ENCODE measurements at places on chromosomes 6 and 20.

GRCh38 chr20:4434681-4435080 is 287.0 kb upstream of the PRND start:
- H3K4me1 ChIP-seq, result no peaks in the 10 kb centered on the region
- DNase-seq, result no peak
- no peak overlapping the region for H3K4me3 ChIP-seq
- H3K27me3 ChIP-seq, result peaks cover 13% of the 10 kb centered on the region
- H3K36me3 ChIP-seq, result no peaks in the 10 kb centered on the region

DNA sequence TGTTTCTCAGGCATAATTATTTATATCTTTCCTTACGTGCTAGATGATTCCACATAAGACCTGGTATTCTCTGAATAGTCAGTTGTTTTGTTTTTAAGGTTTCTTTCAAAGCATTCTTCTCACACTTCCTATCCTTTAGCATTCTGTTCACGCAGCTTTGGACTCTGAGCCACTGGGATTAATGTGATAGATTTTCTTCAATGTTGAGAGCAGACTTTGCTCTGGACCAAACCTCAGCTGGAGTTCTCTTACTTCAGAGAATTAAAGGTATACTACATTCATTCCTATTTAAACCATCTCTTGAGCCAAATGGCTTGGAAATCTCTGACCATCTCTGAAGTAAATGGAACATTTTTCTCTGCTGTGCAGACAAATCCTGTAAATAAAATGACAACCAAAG is 70.7 kb upstream of the TRAF3IP2 start:
- no peaks in the 10 kb centered on the region for H3K4me1 ChIP-seq
- H3K4me3 ChIP-seq, result no peak overlapping the region
- H3K36me3 ChIP-seq, result peaks cover 21% of the 10 kb centered on the region
- no peak for DNase-seq

DNA sequence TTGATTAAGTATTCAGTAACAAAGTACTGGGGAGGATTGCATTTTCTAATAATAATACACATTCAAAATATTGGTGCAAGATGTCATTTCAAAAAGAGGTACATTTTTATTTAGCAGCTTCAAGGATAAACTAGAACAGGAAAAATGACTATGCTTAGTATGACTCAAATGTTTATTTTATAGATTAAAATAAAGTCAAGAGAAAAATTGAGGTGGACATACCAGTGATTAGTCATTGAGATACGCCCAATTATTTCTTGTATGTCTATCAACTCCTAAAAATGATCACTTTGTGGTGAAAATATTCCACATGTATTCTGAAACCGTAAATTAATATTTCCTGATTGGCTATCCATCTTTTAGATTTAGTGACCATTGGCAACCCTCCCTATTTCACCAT is 96.7 kb downstream of the PHF3 start:
- no peak overlapping the region for H3K27ac ChIP-seq
- peaks cover 6% of the 10 kb centered on the region for H3K36me3 ChIP-seq
- no peaks in the 10 kb centered on the region for H3K4me1 ChIP-seq

DNA sequence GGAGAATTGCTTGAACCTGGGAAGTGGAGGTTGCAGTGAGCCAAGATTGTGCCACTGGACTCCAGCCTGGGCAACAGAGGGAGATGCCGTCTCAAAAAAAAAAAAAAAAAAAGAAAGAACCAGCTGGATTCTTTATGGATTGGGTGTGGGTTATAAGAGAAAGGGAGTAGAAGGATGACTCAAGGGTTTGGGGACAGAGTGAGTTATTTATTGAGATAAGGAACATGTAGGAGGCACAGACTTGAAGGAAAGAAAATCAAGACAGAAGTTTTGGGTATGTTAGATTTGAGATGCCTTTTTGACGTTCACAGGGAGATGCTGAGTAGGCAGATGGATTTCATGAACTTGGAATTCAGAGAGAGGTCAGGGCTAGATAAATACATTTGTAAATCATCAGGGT is 47.6 kb downstream of the KIZ start:
- H3K36me3 ChIP-seq, result peaks cover 34% of the 10 kb centered on the region
- H3K27ac ChIP-seq, result no peak overlapping the region
- H3K27me3 ChIP-seq, result no peaks in the 10 kb centered on the region
- DNase-seq, result no peak
- H3K4me3 ChIP-seq, result no peak overlapping the region
- peaks cover 36% of the 10 kb centered on the region for H3K4me1 ChIP-seq

All from activated naive CD8-positive, alpha-beta T cell treated with anti-CD3 and anti-CD28 coated beads, Interleukin-2, amount 10 ng/mL, durations not matched to agents 7 days and 5 days (primary cell).